Hair follicular keratinocyte (primary cell): ENCODE measurements at places on chromosomes 16 and 17. TPM values are rescaled to one million over a fixed set of nuclear protein-coding genes. Genes with fewer than 3 reads are reported as not detected.

FBXW10 gene
- not detected in 2 replicates for total RNA-seq

PLXDC1 gene
- 0.08 TPM in 1 of 2 replicates, not detected in the other for total RNA-seq

SHISA9 gene
- total RNA-seq, result under 0.01 and 0.30 TPM in 2 replicates

TBC1D3K gene
- not detected in 2 replicates for total RNA-seq

OTOP2 gene
- not detected in 2 replicates for total RNA-seq

MYO15A gene
- 0.38 and 1.6 TPM in 2 replicates for total RNA-seq

KCNH6 gene
- not detected in 2 replicates for total RNA-seq

CDH11 gene
- total RNA-seq, result 23.9 and 66.0 TPM in 2 replicates

RAC3 gene
- total RNA-seq, result 46.6 and 47.7 TPM in 2 replicates

NAA60 gene
- total RNA-seq, result 14.4 and 18.9 TPM in 2 replicates

KRTAP4-5 gene
- total RNA-seq, result not detected in 2 replicates

GRAPL gene
- total RNA-seq, result not detected in 2 replicates

MT1A gene
- 3.5 and 5.2 TPM in 2 replicates for total RNA-seq

MOSMO gene
- total RNA-seq, result 16.0 and 19.6 TPM in 2 replicates

CAPN15 gene
- 39.7 and 43.8 TPM in 2 replicates for total RNA-seq

NGFR gene
- total RNA-seq, result 24.0 and 64.8 TPM in 2 replicates

ZNF594 gene
- 0.87 and 2.1 TPM in 2 replicates for total RNA-seq

NPIPA3 gene
- 0.70 TPM in 1 of 2 replicates, not detected in the other for total RNA-seq

RASL10B gene
- total RNA-seq, result 0.11 TPM in 1 of 2 replicates, not detected in the other

FKBP10 gene
- 12.1 and 21.3 TPM in 2 replicates for total RNA-seq

EPX gene
- total RNA-seq, result not detected in 2 replicates

HBA2 gene
- total RNA-seq, result not detected in 2 replicates

MYL4 gene
- total RNA-seq, result not detected in 2 replicates

RNF222 gene
- 0.04 and 0.70 TPM in 2 replicates for total RNA-seq

MT1M gene
- 0.23 and 1.1 TPM in 2 replicates for total RNA-seq

FBXO39 gene
- total RNA-seq, result 3.2 and 9.3 TPM in 2 replicates

RNF157 gene
- 0.15 TPM in 1 of 2 replicates, not detected in the other for total RNA-seq

STX1B gene
- 0.08 and 0.34 TPM in 2 replicates for total RNA-seq

NLRP1 gene
- 23.7 and 43.0 TPM in 2 replicates for total RNA-seq
